ENCODE measurements at places on chromosomes 11 and 22.
A peak's percentile ranks its signal among the peaks of the same experiment; 100 is the strongest.

DNA sequence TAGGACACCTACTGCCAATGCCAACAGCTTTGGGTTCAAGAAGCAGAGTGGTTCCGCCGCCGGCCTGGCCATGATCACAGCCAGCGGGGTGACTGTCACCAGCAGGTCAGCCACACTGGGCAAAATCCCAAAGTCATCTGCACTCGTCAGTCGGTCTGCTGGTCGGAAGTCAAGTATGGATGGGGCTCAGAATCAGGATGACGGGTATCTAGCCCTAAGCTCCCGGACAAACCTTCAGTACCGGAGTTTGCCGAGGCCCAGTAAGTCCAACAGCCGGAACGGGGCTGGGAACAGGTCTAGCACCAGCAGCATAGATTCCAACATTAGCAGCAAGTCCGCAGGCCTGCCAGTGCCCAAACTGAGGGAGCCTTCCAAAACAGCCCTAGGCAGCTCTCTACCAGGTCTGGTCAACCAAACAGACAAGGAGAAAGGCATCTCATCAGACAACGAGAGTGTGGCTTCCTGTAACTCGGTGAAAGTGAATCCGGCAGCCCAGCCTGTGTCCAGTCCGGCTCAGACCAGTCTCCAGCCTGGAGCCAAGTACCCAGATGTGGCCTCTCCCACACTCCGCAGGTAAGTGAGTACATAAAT lies 115.1 kb downstream of the DBX1 start:
- DNase-seq: no peak

DNA sequence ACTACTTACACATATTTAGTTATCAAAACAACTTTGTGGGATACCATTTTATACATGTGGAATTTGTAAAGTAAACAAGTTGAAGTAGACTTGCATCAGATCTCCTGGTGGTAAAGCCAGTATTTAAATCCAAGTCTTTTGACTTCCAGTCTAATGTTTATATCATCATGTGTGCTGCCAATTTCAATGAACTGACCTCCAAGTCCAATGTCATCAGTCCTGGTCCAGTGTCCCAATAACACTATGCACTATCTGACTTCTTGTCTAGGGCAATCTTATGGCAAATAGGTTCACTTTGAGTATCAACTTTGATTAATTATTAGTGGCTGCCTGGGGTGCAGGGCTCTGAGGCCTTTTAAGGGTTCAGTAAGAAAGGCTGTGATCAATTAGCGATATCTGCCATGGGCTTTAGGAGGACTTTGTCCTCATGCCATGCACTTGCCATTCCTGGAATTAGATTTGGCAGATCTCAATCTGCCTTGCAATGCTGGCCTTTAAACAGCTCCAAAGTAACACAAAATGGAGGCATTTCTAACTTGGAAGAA lies 9.6 kb upstream of the PTS start:
- DNase-seq: peak; percentile 86

DNA sequence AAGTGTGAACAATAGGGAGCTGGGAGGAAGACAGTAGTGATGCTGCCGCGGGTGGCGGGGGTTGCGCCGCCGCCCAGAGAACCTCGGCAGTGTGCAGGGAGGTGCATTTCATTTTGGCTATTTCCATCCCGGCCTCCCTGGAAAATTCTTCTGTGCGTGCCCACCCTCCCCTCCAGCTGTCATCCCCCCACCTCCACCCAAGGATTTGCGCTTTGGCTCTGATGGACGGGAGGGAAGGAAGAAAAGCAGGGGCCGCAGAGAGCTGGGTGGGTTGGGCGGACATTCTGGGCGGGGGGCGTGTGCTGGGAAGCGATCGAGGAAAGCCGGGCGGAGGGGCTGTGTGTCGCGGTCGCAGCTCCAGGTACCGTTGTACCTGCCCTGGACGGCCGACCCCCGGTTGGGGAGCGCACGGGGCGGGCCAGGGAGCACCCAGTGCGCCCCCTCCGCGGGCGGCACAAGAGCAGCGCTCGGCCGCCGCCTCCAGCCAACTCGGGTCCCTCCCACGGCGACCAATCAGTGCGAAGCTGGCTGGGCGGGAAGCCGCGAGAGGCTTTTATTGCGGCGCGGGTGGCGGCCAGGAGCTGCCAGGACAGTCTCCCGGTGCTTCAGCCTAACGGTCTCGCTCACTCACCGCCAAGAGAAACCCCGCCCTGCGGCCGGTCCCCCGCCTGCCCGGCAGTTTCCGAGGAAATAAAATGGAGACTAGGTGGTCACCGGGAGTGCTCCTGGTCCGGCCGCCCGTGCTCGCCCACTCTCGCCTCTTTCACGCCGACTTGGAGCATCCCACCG lies 1.6 kb downstream of the NCAM1 start:
- DNase-seq: no peak

DNA sequence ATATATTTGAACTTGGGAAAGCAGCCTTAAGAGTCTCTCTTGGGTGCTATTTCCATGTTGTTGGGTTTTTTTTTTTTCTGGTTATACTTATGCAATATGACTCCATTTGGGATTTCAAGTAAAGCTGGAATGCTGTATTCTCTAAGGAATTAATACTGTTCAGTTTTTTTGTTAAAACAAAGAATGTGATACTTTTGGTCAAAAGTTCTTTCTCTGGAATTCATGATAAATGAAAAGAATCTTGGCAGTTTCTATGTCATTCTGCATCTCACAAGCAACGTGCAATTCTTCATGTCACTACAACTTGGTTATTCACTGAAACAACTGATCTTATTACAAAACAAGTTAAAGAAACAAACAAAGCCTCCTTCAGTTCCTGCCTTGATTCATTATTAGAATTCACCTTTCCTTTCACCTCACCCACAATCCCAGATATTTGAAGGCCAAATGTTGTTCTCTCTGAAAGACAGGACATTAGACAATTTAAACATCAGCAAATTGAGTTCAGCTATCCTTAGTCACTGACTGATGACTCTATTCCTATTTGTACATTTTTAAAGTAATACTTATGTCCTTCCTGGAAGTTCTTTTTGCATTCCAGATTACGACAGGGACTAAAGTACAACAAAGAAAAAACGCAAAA lies 176.2 kb downstream of the SBF2 start:
- peak; percentile 52 for DNase-seq

GRCh38 chr22:30694171-30694639 lies 469 bp upstream of the OSBP2 start:
- DNase-seq: peak; percentile 16

DNA sequence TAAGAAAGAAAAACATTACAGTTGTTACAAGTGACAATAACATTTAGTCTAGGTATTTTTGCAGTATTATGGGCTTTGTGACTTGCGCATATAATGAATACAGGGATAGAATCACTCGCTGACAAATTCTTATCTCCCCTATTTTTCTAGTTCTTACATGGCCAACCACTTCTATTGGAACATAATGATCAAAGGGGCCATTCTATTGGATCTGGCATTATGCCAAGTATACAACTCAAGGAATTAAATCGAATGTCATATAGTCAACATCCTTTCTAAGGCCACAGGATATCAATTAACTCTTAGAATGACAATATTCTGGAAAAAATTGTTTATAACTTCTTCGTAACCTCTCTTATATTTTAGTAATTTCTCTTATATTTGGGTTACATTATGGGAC lies 272.0 kb downstream of the TTC28 start:
- no peak for DNase-seq

DNA sequence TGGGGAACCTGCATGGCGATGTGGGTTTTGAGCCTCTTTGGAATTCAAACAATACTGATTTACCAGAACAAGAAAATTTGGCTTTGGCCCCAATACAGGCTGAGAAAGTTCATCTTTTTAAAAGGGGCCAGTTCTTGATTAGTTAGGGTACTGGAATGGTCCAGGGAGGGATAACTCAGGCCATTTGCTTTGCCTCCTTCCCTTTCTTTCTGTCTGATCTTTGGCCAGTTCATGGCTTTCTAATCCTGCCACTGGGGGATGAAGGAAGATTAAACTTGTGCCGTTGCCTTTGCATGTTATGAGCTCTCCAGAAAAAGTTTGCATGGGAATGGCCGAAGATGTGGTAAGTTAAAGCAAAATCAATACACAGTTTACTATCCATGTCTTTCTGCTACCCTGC lies 78.4 kb downstream of the ADAMTS15 start:
- DNase-seq: no peak

DNA sequence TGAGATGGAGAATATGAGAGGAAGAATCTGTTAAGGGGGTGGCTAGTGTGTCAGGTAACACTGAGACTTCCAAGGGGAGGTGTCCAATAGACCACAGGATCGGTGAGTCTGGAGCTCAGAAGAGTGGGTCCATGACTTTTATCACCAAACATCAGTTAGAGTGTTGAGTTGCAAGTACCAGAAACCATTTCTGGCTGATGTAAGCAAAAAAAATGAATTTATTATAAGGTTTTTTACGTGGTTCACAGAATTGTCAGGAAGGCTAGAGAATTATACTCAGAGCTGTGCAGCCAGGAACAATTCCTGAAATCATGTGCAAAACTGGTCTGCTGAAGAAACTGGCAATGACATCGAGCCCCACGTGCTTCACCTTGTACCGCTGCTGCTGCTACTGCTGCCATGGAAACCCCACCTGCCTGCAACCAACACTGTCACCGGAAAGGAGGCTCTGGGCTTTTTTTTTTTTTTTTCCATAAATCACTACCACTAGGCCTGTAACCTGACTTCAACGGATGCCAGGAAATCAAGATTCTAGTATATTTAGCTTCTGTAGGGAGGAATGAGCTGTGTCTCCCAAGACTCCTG lies 16.6 kb upstream of the STK33 start:
- DNase-seq: peak; percentile 63

GRCh38 chr11:93783765-93784144 lies 327 bp upstream of the MED17 start:
- no peak for DNase-seq

DNA sequence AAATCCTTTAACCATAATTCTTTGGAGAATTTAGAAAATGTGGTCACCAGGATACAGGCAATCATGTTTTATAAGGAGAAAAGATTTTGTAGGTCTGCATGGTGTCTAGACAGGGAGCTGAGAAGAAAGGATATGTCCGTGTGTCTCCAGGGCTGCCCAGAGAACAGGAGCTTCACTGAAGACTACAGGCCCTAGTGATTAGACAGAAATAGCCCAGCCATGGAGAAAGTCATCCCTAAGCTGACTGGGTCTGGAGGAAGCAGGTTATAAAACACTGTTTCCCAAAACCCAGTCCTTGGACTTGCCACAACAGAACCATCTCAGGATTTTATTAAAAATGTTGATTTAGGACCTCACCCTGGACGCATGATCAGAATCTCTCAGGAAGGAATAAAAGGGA lies 84.4 kb downstream of the GALNT18 start:
- no peak for DNase-seq

- peak; percentile 92 for DNase-seq
Measured at GRCh38 chr22:30309951-30310741, 16.6 kb downstream of the TBC1D10A start.

DNA sequence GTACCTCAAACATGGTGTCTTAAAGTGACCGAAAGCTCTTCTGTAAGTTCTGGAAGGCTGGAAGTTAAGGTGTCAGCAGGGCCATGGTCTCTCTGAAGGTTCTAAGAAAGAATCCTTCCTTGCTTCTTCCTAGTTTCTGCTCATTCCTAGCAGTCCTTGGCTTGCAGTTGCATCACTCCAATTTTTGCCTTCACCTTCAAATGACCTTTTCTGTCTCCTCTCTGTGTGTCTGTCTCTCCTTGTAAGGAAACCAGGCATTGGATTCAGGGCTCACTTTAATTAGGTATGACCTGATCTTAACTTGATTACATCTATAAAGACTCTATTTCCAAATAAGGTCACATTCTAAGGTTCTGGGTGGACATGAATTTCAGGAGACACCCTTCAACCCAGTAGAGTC lies 8.7 kb downstream of the AASDHPPT start:
- peak; percentile 20 for DNase-seq

DNA sequence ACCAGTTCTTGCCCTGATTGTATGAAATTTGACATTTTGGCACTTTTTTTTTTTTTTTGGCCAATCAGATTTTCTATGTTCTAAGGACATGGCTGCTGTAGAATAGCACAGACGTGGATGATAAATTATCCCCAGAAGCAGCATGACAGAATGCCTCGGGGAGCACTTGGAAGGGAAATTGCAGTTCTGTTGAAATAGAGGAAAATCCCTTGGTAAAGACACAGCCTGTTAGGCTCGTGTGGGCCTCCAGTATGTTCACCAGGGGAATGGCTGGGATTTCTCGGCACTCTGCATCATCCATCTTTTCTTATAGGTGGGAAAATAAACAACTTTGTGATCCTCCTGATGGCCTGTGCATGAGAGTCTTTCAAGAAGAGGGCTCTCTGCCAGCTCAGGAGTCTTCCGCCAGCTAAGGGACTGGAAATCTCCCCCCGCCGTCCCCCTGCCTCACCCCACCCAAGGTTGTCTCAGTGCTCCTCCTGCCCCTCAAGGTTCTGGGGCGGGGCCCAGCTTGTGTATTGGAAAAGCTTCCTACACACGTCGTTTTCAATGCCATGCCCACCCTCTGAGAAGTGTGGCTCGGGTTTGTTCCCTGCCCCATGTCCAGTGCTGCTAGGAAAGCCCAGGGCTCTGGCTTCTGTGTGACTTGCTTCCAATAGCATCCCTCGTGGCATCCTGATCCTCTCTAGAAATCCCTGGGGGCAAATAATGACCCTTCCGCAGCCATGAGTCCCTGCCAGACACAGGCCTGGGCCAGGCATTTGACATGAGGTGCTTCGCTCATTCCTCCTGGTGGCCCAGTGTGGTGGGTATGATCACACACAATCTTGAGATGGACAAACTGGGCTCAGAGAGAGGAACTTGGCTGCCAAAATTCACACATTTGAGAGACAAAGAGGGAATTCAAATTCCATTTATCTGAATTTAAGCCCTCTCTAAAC lies 70.6 kb upstream of the ATXN10 start:
- peak; percentile 78 for DNase-seq

DNA sequence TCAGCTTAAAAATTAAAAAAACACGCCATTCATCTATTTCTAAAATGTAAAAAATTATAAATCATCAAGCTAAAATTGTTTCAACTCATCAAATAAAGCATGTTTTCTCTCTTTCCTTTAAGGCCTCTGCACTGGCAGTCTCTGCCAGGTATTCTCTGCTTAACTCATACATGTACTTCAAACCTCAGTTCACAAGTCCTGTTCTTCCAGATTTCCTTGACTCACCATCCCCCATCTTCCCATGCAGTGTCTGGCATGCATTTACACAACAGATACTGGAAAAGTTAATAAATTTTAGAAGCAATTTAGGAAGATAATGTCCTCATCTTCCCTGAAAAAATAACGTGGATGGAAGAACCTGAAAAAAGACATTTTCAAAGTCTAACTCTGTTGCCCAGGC lies 32.5 kb downstream of the CSTF3 start:
- DNase-seq: no peak

DNA sequence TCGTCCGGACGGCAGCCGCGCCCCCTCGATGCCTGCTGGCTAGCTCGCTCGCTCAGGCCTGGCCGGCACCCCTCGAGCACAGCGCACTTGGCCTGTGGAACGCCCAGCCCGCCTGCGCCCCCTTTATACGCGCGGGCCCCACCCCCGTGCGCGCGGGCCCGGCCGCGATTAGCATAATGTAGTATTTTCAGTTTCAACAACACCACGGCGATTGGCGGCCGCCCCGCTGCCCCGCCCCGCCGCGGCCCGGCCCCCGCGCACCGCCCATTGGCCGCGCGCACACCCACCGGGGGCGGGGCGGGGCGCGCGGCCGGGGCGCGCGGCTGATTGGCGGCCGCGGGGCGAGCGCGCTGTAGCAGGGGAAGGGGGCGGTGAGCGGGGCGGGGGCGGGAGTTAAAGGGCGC lies at the start of gene CDKN1C:
TSS of gene CDKN1C (minus strand) at position 98 of the 404 bp plus-strand sequence. CDS start 319 bp downstream, outside the sequence.
- DNase-seq: peak; percentile 83

- DNase-seq: no peak
Measured at GRCh38 chr11:105538588-105538987, 71.3 kb upstream of the GRIA4 start.

Data from amniotic epithelial cell (primary cell).